Amniotic stem cell (primary cell): ENCODE measurements at places on chromosomes 13 and 19.

- no peak for DNase-seq
Measured at GRCh38 chr13:72834601-72835000, 52.7 kb downstream of the PIBF1 start.

GRCh38 chr19:28234637-28235036, 978.3 kb downstream of the UQCRFS1 start:
- no peak for DNase-seq

GRCh38 chr13:59166174-59166573, 997.6 kb downstream of the DIAPH3 start:
- DNase-seq = no peak

- no peak for DNase-seq
Measured at GRCh38 chr19:17680230-17680722, 7.9 kb downstream of the UNC13A start.

DNA sequence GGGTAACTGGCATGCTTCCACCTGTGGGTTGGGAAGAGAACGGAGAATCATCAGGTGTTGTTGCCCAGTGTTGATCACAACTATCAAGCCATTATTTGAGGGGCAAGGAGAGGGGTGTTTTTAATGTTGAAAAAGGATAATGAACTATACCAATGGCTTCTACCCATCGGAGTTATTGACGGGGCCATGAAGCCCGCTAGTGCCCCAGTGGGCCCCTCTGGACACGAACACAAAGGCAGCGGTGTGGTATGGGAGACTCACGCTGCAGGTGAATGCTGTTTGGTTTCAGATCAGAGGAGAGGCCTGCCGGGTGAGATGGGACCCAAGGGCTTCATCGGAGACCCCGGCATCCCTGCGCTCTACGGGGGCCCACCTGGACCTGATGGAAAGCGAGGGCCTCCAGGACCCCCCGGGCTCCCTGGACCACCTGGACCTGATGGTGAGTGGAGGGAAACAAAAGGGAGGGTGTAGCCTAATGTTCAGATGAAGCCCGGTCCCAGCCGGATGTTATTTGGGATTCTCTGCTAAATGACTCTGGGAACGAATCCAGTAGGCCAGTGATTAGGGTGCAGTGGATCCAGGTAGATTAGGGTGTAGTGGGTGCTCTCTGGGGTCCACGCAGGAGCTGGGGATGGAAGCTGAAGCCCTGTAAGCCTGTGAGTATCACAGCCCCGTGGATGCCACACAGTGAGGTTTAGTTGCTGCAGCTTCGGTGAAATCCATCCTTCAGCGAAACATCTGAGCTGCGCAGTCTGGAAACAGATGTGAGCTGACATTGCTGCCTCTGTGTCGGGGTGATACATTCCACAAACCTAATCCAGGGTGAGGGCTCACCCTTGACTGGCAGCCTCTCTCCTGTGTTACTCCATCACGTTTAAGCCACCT, 111.3 kb downstream of the RAB20 start:
- no peak for DNase-seq

GRCh38 chr13:31122544-31123260, 39.0 kb downstream of the HSPH1 start:
- no peak for DNase-seq

DNA sequence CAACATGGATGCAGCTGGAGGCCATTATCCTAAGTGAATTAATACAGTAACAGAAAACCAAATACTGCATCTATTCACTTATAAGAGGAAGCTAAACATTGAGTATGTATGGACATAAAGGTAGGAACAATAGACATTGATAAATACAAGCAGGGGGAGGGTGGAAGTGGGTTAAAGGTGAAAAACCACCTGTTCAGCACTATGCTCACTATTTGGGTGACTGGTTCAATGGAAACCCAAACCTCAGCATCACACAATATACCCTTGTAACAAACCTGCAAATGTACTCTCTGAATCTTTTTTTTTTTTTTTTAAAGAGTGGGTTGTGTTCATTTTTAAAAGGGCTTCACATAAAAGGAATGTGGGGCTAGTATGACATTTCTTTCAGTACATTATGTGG, 26.9 kb upstream of the CPB2 start:
- DNase-seq = no peak

DNA sequence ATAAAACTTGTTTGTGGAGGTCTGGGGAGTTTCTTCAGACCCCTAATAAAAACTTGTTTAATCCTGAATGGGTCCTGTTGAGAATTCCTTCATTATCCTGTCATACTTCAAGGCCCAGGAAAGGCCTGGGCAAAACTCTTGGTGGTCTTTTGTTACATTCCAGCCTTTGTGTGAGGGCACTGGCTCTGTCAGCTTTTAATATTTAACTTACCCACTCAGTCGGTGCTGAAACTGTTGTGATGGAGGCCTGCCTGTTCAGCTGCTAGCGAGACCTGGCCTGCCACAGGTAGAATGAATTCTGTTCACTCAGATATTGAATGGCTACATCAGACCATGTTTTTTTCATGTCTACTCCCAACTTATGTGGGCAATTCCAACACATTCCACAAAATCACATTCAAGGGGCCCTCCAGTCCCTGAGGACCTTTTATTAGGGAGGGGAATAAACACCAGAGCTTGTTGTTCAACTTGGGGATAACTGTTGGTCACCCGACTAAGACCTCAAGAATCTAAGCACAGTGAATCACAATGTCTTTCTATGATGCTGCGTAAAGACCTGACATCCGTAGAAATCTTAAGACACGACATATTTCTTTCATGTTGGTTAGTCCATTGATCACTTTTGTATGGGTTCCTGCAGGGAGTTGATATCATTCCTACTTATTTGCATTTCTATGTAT, 12.5 kb downstream of the NLRP8 start:
- DNase-seq = no peak

GRCh38 chr13:113258321-113259054, 38.6 kb upstream of the LAMP1 start:
- no peak for DNase-seq

DNA sequence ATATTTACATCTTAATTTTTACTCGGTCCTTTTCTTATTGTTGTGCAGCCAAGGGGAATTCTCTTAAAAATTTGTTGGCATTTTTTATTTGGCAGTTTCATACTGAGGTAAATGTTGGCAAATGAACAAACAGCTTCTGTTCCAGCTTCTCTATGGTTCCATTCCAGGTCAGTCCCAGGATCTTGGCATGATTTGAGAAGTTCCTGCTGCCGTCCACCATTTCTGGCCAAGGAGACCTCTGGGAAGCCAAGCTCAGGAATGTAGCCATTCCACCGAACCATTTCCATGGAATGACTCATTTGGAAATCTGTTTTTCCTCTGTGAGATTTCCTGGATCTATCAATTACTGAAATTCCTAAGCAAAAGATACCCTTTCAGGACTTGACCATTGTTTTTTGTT, 43.9 kb downstream of the SLC10A2 start:
- DNase-seq = no peak

GRCh38 chr13:54706336-54706735, 1677.7 kb downstream of the OLFM4 start:
- DNase-seq = no peak

DNA sequence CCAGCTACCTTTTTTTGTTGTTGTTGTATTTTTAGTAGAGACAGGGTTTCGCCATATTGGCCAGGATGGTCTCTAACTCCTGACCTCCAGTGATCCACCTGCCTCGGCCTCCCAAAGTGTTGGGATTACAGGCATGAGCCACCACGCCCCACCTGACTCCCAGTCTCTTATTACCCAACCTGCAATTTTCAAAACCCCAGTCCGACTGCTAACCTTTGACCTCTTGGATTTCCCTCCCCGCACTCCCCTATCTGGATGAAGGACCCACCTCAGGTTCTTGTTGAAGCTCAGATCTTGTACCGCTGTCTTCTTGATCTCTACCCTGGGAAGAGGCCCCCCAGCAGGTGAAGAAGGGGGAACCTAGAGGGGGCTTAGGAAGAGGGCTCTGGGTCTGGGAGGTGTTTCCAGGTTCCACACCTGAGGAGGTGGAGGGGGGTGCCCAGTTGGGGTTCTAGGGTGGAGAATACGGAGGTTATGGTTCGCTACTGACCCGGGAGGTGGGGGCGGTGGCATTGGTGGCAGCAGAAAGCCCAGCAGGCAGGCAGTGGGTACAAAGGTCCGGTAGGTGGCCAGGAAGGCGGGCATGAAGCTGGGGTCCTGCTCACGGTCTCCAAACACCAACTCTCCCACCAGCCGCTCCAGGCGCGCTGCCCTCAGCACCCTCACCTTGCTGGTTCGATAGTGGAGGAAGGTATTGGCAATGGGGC, 2.6 kb downstream of the RGL3 start:
- no peak for DNase-seq

DNA sequence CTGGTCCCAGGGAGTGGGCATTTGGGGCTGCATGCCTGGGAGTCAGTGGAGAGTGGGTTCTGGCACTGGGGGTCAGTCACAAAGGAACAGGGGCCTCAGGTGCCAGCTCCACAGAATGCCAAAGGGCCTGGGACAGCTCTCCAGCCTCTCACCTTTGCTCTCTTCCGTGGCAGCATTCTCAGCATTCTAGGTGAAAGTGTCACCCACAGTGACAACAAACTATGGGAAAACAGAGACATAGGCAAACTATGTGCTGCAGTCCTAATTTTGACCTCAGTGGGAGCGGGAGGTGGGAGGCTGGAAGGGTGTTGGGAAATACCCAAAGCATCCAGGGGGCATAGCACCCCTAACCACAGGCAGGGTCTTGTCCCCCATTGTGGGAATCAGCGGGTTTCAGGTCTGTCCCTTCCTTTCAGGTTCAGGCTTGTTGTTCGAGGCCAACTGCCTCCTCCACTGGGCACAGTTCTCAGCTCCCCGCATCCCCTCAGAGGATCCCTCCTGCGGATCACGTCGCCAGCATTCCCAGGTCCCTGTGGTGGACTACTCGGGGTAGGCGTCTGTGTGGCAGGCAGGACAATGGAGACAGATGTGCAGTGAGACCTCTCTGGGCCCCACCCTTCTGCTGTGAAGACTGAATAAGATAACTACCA, 52.4 kb downstream of the TSHZ3 start:
- no peak for DNase-seq

DNA sequence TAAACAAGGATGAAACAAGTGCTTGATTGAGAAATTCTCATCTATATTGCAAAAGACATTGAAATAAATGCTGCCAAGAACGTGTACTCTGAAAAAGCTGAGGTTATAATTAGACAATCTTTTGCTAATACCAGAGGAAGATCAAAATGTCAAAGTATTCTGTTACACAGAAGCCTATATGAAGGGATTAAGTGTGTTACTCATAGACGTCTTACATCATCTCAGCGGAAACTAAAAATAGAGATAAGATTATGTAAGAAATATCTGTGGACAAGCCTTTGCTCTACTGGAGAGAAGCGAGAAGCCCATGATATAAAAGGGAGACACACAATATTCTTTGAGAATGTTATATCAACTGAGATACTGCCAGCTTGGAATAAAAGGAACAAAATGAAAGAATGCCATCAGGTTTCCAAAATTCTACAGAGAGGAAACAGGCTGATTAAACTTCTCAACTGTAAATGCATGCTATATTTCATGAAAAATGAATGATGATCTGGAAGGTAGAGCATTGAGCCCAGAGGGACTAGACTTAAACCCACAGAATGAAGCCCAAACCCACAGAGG, 699.0 kb downstream of the GPC5 start:
- DNase-seq = no peak

DNA sequence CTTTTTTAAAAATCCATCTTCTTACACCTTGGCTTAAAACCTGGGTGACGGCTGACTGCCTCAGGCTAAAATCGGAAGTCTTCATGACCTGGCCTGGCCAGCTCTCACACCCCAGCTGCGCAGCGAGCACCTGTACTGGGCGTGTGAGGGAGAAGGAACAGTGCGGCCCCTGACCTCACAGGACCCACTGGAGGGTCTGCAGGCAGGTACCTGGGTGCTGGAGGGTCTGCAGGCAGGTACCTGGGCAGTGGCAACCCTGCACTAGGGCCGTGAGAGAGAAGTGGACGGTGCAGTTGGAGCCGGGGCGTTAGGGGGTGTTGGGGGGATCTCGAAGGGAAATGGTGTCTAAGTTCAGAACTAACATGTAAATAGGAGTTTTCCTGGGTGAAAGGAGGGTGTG, 144.3 kb downstream of the STK24 start:
- DNase-seq = no peak

- no peak for DNase-seq
Measured at GRCh38 chr19:5680084-5680436, 256 bp downstream of the MICOS13 start.

- DNase-seq = no peak
Measured at GRCh38 chr13:113904411-113904810, 40.5 kb upstream of the GAS6 start.

DNA sequence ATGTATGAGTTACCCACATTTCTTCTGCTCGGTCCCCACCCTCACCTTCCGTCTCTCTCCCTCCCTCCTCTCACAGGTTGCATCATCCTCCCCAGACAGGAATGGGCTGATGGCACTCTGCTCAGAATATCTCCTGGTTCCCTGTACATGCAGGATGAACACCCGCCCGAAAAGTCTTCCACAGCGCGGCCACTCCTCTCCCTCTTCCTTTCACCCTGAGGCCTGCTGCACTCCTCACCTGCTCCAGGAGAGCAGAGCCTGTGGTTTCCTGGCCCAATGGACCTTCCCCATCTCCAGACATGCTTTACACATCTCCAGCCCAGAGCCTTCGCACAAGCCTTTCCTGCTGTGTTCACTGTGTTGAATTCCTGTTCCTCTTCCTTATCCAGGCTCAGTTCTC, 40.9 kb downstream of the GSX1 start:
- no peak for DNase-seq

DNA sequence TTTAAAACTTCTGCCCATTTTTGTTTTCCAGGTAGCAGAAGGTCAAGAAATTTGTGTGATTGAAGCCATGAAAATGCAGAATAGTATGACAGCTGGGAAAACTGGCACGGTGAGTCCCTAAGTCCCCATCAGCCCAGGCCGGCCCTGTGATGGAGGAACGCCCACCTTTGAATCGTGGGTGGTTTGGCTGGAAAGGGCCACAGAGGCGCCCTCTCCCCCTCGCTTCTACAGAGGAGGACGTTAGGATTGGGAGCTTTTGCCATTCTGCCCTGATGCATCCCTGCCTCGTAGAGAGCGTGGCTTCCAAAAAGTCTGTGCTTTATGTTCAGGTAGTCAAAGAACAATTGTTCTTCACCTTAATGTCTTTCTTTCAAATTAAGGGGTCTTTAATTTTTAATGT, 60.9 kb downstream of the GGACT start:
- DNase-seq = no peak

GRCh38 chr13:32284927-32285632, 30.1 kb downstream of the ZAR1L start:
- DNase-seq = no peak
